ENCODE measurements at places on chromosomes 16 and 17.

- DNase-seq = no peak
Observed at GRCh38 chr17:64787921-64788271, 125.8 kb upstream of the SMURF2 start.

DNA sequence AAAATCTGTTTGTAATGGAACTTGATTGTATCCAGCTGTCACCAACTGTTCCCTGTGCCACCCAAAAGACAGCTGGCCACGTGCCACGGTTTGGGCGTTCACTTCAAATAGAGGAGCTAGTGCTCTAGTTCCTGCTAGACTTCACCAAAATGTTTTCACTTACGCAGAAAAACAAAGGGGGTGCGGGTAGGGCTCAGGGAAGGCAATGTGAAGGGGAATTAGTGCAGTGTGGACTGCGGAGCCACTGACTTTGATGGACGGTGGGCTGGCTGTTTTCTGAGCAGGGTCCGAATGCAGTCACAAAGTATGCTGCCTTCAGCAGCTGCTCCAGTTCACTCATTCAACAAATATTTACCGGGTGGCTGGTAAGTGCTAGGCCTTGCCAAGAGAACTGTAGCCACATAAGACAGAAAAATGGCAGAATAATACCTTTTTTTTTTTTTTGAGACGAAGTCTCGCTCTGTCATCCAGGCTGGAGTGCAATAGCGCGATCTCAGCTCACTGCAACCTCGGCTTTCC lies 7.6 kb upstream of the CYTH1 start:
- DNase-seq = no peak

DNA sequence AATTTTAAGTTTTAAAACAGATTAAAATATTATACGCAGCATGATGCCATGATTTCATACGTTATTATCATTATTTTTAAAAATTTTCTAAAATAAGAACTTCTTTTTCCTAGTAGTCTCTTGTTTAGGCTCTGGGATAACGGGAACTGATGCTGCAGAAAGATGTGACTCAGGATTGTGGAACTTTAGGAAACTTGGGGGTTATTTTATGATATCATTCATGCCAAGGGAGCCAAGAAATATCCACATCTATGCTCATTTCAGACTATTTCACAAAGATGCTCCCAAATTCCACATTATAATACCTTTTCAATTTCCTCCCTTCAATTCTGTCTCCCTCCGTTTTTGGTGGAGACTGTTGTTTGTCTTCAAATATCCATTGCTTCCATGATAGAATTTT lies 236.4 kb downstream of the HS3ST3A1 start:
- DNase-seq = no peak

- DNase-seq = no peak
Observed at GRCh38 chr16:59124056-59124455, 389.9 kb upstream of the GOT2 start.

DNA sequence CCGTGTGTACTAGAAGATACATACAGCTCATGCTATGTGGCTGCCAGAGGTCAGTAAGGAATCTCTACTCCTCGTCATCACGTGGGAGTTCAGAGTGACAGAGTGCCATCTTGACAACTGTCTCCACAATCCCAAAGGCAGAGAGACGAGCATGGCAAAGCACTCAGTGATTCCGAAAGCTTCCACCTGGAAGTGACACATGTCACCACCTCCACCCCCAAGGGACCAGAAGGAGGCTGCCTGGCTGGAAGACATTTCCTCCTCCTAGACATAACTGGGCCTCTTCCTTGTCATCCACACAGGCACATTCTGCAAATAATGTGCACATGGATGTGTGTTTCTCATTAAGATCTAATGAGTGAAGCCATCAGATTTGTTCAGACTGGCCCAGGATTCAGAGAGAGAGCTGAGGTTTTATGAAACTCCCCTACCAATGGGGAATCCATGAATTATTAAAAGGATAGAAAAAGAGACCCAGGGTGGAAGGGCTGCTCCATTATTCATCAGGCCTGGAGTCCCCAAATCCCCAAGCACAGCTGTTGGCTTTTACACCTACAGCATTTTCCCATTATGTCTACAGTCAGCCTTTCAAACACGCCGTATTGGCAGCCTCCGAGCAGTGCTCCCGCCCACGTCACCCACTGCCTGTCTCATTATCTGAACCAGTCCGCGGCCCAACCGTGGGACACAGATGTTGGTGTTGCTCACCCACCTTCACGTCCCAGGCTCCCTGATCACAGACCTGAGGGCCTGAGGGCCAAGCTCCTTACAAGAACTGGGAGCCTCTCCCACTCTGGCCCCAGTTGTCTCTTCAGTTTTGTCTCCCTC lies 3.3 kb upstream of the CACNG5 start:
- no peak for DNase-seq

DNA sequence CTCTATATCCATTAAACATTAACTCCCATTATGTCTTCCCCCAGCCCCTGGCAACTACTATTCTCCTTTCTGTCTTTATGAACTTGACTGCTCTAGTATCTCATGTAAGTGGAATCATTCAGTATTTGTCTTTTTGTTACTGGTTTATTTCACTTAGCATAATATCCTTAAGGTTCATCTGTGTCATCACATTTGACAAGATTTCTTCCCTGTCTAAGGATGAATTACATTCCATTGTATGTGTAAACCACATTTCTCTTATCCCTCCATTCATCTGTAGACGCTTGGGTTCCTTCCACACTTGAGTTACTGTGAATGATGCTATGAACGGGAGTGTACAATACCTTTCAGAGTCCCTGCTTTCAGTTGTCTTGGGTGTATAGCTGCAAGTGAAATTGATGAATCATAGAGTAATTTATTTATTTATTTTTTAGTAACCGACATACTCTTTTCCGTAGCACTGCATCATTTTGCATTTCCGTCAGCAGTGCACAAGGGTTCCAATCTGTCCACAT lies 399.7 kb upstream of the RBFOX1 start:
- no peak for DNase-seq

GRCh38 chr16:10929853-10930754 lies 12.2 kb downstream of the DEXI start:
- DNase-seq = no peak

GRCh38 chr17:77322514-77323412 lies 182.0 kb downstream of the SEC14L1 start:
- no peak for DNase-seq

DNA sequence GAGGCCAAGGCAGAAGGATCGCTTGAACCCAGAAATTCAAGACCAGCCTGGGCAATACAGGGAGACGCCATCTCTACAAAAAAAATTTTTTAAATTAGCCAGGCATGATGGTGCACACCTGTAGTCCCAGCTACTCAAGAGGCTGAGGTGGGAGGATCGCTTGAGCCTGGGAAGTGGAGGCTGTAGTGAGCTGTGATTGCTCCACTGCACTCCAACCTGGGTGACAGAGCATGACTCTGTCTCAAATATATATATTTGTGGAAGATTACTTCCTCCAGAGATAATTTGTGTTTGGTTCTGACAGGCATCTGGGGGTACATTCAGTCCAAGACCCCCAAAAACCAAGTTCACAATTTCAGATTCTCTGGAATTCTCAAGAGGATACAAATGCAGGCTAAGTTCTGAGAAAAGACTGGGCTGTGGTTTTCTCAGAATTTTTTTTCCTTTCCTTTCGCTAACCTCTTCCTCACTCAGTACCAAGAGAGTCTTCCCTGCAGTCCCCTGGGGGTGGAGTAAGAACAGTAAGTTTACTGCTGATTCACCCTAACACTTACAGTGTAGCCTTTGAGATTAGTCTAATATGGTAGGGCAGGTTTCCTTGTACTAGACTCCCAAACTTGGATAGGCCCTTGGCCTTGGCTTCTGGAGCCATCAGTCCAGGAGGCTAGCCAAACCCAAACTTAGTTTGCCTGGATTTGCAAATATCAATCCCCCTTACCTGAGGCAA lies 15.1 kb downstream of the GSDMB start:
- no peak for DNase-seq

- DNase-seq = no peak
Observed at GRCh38 chr17:34285286-34285792, at the start of gene CCL11. Gene CCL11, plus strand, starts transcription at chr17:34285742. Its CDS starts 67 bp downstream, at chr17:34285809.

GRCh38 chr16:56988948-56989945 lies at the start of gene NLRC5:
Gene NLRC5, plus strand, starts transcription at chr16:56989557. Its CDS starts 31,156 bp downstream, at chr16:57020713.
- DNase-seq = peak; percentile 77

DNA sequence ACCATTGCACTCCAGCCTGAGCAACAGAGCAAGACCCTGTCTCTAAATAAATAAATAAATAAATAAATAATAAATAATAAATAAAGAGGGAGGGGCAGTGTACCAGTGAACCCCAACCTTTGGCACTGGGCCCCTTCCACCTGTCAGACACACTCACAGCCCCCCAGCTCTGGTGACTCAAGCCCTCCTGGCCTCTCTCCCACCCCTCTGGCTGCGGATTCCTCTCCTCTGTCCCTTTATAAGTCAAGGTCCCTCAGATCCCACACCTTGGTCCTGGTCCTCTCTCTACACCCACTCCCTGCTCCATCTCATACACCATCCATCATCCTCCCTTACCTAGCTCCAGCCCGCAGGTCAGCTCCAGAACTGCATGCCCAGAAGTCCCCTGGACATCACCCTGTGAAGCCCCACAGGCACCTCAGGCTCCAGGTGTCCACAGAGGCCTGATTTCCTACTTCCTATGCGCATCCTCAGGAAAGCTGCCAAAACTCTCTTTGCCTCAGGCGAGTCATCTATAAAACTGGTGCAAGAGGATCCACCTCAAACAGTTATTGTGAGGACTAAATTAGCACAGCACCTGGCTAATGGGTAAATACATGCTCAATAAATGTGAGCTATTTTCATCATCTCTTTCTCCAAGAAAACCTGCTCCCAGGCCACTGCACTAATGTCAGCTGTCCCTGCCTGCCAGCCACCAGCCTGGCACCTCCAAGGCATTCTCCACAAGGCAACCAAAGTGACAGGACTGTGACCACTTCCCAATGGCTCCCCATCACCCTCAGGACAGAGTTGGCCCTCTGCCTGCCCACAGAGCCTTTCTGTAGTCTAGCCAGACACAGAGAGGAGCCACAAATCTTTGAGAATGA lies 46.8 kb downstream of the BEAN1 start:
- no peak for DNase-seq

DNA sequence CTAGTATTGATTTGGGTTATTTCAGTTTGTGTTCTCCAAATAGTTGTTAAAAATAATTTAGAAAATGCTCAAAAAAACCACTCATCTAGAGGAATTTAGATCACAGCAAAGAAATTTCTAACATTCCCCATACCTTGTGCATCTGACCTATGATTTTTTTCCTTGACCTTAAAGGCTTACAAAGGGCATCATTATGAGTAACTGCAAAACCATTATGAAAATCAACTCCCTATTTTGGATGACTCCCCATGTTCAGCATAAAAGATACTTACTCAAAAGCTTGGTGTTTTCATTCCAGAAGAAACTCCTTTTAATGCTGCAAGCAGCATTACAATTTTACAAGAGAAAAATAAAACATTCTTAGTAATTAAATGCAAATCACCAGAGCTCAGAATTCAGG lies 83.2 kb downstream of the GRIN2A start:
- no peak for DNase-seq

DNA sequence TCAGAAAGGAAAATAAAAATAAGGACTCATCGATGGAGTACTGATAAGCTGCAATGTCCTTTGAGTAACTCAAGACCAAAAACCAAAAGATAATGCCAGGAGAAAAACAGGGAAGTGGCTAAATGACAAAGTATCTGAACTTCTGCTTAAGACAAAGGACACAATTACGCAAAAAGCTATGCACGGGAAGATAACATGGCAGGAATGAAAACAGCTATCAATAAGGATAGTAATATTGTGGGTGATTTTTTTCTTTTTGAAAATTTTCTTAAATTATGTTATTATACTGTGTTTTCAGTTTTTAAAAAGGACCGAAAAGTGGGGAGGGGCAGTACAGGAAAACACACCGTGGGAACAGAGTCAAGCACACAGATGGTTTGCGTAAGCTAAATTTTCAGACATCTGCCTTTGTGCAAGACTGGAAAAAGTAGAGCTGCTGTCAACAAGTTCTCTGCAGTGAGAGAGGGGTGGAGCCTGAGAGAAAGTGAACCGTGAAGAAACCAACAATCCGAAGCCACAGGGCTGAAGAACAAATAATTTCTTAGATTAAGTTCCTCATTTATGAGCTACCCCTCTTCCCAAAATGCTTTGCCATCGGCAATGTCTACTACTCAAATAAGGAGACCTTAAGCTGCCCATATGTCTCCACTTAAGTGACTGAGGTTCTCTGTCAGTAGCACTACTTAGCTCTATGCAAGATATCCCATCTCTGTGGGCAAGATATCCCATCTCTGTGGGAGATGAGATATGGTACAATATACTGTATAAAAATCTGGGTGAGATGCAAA lies 99.9 kb upstream of the CORO6 start:
- DNase-seq = no peak

DNA sequence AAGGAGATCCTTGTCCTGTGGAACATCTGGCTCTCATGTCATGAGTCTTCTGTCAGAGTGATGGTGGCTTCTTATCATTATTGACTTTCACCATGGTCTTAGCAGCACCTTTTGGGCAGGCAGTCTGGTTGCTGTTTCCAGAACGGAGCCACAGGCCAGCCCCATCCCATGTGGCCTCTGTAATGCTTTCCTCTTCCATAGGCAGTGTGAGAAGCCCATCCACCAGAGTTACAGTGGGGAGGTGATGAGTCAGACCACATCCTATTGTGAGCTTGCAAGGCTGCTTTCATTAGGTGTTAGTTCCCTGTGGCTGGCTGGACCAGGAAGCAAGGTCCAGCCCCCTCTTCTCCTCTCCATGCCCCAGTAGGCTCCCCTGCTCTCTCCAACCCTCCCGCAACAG lies 30.8 kb upstream of the SPACA3 start:
- DNase-seq = no peak

GRCh38 chr17:62675260-62675659 lies 47.8 kb downstream of the MRC2 start:
- DNase-seq = no peak

DNA sequence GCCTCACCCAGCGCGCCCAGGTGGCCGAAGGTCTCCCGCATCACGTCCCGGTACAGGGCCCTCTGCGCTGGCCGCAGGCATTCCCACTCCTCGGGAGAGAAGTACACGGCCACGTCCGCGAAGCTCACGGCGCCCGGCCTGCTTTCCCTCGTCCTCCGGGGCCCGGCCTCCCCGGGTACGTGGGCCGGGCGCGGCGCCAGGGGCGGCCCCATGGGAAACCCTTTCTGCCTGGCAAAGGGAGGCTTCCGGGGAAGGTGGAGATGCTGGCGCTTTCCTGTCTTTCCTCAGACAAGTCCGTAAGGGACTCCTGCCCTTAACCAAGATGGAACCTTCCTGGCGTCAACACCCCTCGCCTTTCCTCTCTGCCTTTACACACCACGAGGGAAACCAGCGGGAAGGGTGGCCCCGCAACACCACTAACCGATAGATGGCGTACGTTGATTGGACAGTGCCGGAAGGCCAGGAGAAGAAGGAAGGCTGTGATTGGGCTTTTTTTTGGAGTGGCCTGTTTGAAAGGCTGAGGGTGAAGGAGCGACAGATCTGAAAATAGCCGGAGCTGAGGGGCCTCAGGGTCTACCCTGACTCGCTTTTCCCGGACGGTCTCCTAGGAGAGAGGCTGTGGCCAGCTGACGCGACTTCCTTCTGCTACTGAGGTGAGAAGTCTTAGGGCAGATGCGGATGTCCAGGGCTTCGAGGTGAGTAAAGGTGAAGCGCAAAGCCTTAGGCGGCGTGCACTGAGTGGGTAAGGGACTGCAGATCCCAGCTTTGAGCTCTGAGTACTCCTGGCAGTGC lies at the start of gene ZNF785:
ZNF785 (minus strand) TSS at position 298 of the 792 bp plus-strand sequence; CDS start at position 212, 86 bp downstream.
- DNase-seq = no peak

- no peak for DNase-seq
Observed at GRCh38 chr16:84354306-84354705, 14.0 kb upstream of the ATP2C2 start.

Data from activated gamma-delta T cell (primary cell).